ENCODE measurements at places on chromosomes 13 and 19. TPM values are rescaled to one million over a fixed set of nuclear protein-coding genes. Genes with fewer than 3 reads are reported as not detected.

SOX1 gene
- polyA plus RNA-seq, result not detected

S1PR4 gene
- not detected for polyA plus RNA-seq

FUT1 gene
- 1.7 TPM for polyA plus RNA-seq

DZIP1 gene
- 13.2 TPM for polyA plus RNA-seq

DNA sequence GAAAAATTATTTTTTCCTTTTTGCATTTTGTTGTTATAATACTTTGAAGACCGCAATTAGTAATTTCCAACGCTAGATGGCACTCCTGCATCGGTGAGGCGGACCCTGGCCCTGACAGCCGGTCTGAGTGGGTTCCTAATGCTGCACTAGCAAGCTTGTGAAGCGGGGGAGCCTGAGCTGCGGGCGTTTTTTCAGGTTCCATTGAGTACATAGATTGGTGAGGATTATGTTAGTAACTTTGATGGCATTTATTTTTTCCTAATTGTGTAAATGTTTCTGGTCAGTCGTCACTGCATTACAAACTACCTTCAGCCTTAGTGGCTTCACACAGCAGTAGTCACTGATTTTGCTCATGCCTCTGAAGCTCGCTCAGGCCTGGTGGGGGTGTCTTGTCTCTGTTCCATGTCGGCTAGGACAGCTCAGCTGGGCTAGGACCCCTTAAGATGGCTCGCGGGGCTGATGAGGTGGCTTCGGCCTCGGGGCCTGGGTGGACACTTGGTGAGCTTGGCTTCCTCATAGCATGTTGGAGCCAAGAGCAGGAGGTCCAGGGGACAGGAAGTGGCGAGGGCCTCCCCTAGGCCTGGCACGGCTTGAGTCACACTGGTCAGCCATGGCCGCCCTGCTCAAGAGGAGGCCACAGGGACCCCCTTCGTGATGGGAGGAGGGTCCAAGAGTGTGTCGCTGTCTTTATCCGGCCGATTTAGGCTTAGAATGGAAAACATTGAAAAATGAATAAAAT, 25.0 kb downstream of the ERCC5 start:
- DNase-seq, result peak; percentile 44

DNA sequence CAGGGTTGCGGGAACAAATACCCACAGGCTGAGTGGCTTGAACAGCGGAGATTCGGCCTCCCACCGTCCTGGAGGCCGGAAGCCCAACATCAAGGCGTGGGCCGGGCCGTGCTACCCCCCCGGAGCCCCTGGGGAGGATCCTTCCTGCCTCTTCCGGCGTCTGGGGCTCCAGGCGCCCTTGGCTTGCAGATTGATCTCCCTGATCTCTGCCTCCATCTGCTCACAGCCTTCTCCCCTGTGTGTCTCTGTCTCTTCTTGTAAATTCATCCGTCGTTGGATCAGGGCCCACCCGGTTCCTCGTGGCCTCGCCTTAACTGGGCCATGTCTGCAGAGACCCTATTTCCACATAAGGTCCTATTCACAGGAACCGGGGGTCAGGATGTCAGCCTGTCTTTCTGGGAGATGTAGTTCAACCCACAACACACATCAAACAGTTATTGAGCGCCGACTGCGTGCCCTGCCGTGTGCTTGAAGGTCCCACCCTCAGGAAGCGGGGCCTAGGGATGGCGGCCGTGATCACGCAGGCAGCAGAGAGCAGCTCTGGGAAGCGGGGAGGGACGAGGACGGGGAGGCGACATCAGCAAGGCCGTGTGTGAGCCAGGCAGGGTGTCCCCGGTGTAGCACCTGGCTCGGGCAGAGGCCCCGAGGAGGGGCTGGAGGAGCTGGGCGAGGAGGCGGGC, 21.3 kb downstream of the HCN2 start:
- peak; percentile 85 for DNase-seq

CCDC8 gene
- polyA plus RNA-seq, result 18.8 TPM

CTXN1 gene
- polyA plus RNA-seq, result 12.2 TPM

KIR2DL3 gene
- polyA plus RNA-seq, result not detected

- DNase-seq, result no peak
These were observed 568.7 kb downstream of the UQCRFS1 start for GRCh38 chr19:28644169-28644775.

HSH2D gene
- polyA plus RNA-seq, result 4.7 TPM

DNA sequence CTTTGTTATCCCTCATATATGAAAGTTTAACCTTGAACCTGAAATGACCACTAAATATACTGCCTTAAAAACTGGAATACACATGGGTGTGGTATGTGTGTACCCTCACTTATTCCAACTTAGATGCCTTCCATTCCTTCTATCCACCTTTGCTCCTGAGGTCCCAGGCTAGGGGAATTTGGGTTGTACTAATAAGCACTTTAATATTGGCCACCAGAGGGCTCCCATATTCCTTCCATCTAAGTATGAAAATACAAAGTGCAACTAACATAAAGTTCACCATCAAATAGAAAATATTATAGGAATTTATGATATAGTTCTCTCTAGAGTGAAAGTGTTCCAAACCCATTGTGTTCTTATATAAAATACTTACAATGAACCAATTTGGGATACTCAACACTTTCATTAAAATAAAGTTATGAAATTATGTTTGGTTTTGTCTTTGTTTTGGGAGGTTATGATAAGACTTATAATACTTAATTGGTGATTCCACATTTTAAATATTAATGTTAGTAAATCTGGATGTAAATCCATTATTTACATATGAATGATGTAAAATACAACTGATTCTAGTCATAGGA, 62.3 kb downstream of the ITGBL1 start:
- DNase-seq, result peak; percentile 22

GRCh38 chr19:18501832-18502231, 20.0 kb downstream of the ELL start:
- DNase-seq, result no peak

DACT3 gene
- 2.3 TPM for polyA plus RNA-seq

DNA sequence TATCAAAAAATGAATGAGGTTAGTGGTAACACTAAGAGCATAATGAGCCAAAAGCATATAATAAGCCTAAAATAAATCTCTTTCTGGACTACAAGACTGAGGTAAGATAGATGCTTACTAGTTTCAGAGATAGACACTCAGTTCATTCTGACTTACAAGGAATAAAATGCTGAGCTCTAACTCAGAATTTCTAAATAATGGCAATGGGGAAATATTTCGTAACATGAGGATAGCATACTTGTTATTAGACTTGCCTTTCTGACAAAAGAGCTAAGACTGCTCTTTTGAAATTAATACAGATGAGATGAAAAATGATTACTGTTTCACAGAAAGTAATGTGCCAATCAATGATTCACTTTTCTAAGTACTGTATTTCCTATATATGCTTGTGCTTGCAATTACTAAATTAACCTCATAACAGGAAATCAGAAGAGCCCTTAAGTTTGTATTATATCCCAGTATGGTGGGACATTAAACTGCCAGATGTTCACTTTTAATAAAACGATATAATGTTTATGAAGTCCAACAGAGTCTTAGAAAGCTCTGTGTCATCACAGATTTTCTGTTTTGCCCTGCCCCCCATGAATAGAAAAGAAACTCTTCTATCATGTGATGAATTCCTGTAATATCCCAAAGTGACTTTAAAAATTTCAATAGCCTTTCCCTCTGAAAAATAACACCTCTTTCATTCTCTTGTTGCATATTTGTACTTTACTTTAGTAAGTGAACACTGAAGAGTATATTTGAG, 2771.0 kb upstream of the PCDH20 start:
- no peak for DNase-seq

NLRP11 gene
- polyA plus RNA-seq, result not detected

DNA sequence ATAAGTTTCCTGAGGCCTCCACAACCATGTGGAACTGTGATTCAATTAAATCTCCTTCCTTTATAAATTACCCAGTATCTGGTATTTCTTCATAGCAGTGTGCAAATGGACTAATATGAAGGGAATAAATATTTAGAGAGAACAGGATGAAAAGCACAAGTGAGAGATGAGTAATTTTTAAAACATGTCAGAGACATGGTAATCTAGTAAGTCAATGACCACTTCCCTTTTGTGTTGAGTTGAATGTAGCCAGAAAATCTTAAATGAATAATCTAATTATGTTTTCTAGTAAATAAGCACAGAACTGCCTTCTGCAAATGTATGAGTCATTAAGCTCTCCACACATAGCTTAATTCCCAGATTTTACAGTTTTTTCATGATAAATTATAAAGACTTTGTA, 524.1 kb upstream of the SLITRK5 start:
- no peak for DNase-seq

APC2 gene
- 12.9 TPM for polyA plus RNA-seq

ANO8 gene
- polyA plus RNA-seq, result 33.0 TPM

ACER1 gene
- polyA plus RNA-seq, result not detected

- no peak for DNase-seq
These were observed 1.3 kb upstream of the CNOT3 start for GRCh38 chr19:54136086-54136863.

RXFP2 gene
- polyA plus RNA-seq, result 0.40 TPM

TMEM255B gene
- polyA plus RNA-seq, result 22.0 TPM

DNA sequence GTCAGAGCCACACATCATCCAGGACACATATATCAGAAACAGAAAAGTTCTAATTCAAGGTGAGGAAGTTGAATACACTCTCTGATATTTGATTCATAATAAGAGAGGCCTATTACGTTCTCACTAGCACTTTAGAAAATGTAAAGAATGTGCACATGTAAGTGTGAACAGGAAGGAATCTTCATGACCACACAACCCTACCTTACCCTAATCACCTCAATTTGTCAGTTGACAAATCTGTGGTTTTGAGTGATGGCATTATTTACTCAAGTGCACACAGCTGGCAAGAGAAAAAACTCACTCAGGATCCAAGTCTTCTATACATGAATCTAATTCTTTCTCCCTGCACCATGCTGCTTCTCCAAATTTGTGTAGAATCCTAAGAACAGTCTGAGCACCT, 445.8 kb downstream of the SUCLA2 start:
- no peak for DNase-seq

GPC5 gene
- polyA plus RNA-seq, result 0.97 TPM

DNA sequence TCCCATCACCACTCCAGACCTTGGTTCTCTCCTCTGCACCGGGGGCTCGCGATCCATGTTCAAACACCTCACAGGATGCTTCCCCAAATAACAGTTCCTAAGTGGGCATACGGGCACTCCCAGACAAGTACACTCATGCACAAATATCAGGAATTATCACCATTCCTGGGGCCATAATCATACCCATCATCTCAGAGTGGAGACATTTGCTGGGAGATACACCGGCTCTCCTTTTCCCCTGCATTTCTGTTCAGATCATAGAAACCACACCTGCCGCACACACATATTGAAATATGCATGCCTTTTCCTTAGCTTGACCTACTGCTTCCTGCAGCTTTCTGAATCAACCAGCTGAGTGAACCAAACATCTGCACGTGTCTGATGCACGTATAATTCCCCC, 33.9 kb upstream of the MBNL2 start:
- DNase-seq, result no peak

MBD3L2 gene
- not detected for polyA plus RNA-seq

FFAR1 gene
- polyA plus RNA-seq, result not detected

WDR88 gene
- not detected for polyA plus RNA-seq

DNA sequence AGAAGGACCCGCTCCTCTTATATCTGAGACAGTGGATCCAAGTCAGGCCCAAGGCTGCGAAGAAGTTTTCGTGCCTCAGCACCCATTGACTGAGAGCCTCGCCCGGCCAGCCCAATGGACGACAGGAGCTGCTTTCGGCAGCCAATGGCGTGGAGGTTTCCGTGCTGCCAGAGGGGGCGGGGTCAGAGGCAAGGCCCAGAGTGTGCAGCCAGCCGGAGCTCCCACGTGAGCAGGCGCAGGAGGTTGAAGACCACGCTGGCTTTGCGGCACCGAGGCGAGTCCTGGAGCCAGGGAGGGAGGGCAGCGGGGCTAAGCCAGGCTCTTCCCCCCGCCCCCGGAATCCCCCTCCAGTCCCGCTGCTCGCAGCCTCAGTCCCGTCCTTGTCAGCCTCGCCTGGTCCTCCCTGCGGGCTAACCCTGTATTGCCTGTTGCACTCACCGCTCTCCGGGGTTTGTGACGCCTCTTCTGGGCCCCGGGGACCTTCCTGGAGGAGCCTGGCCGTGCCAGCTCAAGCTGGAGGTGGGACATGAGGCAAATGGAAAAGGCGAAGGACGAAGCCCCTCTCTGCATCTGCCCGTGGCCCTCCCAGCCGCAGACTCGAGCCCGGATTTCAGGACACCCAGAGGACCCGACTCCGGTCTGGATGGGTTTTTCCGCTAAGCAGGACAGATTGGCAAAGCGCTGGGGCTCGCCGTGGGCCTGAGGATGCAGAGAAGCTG, 1.5 kb downstream of the IFNL4 start:
- DNase-seq, result peak; percentile 8

- DNase-seq, result no peak
These were observed 925.3 kb downstream of the SLITRK6 start for GRCh38 chr13:84873951-84874350.

UPF3A gene
- polyA plus RNA-seq, result 47.5 TPM

DNA sequence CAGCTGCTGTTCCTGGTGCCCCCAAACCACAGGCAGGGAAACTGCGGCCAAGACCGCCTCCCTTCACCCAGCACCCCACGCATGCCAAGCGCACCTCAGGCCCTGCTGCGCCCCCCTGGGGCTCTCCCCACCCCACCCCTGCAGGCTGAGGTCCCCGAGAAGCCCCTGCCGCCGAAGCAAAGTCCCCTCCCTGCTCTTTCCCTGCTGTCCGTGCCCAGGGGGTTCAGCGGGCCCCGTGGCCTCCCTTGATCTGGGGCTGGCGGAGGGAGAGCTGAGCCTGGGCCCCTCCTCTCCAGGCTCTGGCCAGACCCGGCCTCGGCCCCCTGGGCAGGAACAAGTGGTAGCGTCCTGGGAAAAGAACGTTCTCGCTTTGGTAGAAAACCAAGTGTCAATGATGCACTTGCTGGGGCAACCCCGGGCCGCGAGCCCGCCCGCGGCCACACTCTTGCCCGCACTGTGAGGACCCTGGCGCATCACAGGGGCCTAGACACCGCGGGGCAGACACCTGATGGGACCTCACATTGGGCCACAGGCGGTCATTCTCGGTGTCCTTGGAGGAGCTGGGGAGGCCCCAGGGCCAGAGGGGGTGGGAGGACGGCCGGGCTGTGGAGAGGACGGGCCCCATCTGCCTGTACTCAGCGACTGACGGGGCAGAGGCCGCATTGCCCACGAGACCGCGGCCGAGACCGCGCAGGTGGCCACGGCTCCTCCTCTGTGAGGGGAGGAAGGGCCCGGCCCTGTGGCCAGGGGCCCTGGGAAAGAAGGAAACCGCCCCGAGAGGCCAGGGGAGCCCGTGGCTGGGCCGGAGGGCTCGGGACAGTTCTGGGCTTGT, 29.0 kb downstream of the GPX4 start:
- DNase-seq, result no peak

SERTM1 gene
- 0.51 TPM for polyA plus RNA-seq
